Effector CD4-positive, alpha-beta T cell (primary cell): ENCODE measurements at places on chromosomes 6 and 20.

DNA sequence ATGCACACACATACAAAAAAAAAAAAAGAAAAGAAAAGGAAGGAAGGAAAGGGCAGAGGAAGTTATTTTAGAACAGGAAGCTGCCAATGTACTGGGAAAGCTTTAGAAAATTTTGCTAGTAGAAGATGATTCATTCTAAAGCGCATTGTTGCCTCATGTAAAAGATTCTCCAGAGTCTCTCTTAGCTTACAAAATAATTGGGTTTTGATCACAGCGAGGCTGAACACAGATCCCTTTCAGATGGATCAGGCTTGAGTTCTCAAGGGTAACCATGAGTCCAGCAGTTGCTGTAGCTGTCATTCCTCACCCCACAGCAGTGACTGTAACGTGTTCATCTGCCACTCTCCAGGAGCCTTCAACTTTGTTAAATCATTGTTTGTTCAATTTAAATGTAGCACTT lies 81.9 kb downstream of the PHACTR2 start:
- no peak for DNase-seq

DNA sequence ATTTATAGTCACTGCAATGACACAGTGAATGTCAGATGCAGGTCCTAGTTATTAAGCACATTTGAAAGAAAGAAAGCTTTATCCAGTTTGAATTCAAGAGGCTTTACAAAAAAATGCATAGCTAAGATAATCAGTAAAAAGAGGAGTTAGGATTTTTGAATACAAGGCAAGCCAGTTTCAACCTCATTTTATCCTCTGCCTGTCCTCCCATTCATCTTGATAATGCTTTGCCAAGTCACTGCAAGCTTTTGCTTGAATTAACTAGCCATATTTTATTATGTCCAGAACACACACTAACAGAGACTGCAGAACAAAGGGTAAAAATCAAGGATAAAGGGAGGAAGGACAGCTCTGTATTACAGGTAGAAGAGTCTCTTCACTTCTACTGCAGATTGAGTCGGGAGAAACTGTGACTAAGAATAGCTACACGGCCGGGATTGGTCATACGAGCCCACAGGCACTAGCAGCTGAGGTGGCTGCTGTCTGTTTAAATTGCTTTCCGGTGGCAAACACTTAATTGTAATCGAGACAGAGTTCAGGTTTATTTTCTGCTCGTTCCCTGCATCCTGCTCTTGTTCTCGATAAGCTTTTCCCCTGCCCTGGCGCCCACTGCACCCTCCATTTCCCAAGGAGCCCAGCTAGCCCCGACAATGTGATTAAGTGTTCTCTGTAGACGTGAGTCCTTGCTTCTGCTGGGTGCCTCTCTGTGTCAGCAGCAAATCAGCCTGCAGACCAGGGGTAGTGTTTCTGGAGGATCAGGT lies 30.5 kb upstream of the AKAP12 start:
- DNase-seq: no peak

GRCh38 chr6:51846531-51846930 lies 240.9 kb downstream of the PKHD1 start:
- DNase-seq: no peak

DNA sequence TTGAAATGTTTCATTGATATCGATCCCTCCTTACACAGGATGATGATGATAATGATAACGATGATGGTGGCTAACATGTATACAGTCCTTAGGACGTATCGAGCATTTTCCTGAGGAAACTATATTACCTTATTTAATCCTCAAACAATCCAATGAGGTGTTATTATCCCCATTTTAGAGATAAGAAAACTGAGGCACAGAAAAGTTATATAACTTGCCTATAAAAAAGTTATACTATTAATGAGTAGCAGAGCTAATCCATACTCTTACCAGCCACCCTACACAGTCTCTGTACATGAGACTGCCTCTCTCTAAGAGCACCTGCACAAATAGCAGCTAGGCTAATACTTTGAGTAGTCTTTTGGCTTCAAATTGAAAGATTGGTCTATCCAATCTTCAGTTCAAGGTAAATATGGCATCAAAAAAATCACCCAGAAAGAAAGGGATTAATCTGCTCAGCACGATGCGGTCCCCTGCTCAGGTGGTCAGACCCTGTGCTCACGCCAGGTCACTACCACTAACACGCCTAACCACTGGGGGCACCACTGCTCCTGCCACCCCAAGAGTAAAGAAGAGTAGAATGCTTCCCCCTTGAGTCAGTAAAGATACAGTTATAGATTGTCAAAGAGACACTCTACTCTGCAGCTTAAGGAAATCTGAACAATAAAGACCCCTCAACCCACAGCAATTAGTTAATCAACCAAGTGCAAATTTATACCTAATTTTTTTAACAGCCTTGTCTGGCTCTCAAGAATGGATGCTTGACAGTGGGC lies 15.0 kb downstream of the GABBR1 start:
- DNase-seq: no peak

- DNase-seq: no peak
These were observed 230.9 kb downstream of the FOXC1 start for GRCh38 chr6:1840491-1841121.

DNA sequence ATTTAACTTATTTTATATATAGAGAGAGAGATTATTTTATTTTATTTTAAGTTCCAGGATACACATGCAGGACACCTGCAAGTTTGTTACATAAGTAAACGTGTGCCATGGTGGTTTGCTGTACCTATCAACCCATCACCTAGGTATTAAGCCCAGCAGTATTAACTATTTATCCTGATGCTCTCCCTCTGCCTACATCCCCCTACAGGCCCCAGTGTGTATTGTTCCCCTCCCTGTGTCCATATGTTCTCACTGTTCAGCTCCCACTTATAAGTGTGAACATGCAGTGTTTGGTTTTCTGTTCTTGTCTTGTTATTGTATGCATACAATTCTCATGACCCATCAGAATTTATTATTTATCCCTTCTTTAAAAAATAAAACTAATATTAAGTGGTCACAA lies 34.6 kb downstream of the FKBP1C start:
- DNase-seq: no peak

DNA sequence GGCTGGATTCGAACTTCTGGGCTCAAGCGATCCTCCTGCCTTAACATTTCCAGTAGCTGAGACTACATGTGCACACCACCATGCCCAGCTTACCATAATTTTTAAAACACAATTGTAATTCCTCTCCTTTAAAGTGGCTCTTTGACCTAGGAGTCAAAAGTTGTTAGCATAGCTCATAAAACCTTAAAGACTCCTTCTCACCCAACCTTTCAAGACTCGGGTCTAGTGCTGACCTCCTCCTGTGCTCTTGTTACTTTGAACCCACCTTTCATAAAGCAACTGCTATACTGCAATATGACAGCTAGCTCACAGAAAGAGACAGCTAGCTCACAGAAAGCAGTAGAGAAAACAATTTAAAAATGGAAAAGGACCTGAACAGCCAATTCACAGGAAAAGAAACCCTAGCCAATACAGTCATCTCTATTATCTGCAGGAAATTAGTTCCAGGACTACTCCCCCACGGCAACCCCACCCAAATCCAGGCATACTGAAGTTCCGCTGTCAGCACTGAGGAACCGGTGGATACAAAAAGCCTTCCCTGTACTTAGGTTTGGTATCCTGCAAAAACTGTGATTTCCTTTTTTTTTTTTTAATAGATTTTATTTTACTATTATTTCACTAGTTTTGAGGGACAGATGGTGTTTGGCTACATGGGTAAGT lies 20.3 kb downstream of the SSR1 start:
- DNase-seq: no peak

GRCh38 chr6:108744244-108744972 lies 103.8 kb upstream of the ARMC2 start:
- no peak for DNase-seq

GRCh38 chr20:21707999-21708737 lies 2.7 kb downstream of the PAX1 start:
- DNase-seq: no peak

- DNase-seq: no peak
These were observed 60.3 kb downstream of the RSPO3 start for GRCh38 chr6:127178746-127179145.

DNA sequence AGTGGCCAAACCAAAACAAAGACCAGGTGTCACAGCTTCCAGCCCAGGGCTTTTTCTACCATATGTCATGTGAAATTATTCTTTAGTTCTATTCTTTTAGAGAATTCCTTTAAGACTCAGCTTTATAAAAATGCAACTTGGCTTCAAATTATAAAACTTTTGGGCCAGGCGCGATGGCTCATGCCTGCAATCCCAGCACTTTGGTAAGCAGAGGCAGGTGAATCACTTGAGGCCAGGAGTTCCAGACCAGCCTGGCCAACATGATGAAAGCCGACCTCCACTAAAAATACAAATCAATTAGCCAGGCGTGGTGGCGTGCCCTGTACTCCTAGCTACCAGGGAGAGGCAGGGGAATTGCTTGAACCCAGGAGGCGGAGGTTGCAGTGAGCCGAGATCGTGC lies 210.3 kb upstream of the ARG1 start:
- no peak for DNase-seq

- DNase-seq: no peak
These were observed 152.7 kb downstream of the LY86 start for GRCh38 chr6:6741264-6741663.

- DNase-seq: no peak
These were observed 65.0 kb downstream of the FAM120B start for GRCh38 chr6:170371588-170371987.

- no peak for DNase-seq
These were observed 29.7 kb downstream of the ERGIC3 start for GRCh38 chr20:35571555-35571954.

DNA sequence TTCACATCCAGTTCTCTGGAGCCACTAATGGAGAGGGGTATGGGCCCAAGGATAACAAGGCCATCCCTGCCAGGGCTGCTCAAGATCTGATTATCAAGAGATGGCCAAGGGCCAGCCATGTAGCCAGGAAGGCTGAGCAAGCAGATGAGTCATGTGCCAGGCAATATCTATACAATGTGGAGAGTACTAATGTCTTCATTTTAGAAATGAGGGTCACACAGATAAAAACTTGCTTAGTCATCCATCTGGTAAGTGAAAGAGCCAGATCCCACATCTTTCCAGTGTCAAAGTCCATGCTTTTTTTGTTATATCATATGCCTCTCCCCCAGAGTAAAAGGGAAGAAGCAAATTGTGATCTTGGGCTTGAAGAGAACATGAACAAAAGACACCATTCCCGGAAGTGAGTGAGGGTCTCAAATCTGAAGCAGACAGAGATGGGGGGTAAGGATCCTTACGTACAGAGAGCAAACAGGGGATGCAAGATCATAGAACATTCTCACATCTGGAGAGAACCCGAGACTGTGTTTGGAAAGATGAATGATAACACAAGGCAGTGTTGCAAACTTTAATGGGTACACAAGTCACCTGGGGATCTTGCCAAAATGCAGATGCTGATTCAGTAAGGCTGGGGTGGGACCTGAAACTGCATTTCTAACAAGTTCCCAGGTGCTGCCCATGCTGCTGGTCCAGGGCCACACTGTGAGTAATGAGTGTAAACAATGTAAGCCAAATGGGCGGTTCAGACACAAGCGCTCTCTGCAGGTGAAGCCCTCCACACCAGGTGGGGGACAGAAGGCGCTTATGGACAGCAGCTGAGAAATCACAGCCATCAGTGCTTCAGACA lies 20.0 kb upstream of the GSTA3 start:
- no peak for DNase-seq

DNA sequence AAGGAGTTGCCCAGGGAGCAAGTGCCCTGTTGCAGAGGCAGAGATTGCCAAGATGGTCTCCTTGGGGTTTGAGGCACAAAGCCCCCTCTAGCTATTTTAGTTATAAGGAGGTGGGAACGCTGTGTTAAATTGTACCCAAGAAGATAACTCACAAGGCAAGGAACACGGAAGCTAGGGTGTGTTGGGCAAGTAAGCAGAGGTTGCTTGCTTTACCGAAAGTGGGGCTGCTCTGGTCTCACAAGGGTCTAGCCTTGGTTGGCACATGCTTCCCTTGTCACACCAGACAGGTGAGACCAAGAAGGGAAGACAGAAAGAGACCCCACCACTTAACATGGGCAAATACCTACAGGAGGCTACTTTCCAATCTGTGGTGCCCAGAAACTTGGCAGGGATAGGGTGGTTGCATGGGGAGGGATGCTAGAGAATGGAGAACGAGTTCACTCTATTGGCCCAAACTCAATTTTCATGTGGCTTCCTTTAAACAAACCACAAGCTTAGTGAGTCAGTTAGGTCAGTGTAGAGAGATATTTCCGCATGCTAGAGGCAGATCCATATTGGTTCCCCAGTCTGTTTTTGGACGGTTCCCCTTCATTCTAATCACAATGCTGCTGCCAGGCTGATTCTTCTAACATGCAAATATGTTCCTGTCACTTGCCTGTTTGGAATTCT lies 42.4 kb downstream of the PLAGL1 start:
- no peak for DNase-seq

DNA sequence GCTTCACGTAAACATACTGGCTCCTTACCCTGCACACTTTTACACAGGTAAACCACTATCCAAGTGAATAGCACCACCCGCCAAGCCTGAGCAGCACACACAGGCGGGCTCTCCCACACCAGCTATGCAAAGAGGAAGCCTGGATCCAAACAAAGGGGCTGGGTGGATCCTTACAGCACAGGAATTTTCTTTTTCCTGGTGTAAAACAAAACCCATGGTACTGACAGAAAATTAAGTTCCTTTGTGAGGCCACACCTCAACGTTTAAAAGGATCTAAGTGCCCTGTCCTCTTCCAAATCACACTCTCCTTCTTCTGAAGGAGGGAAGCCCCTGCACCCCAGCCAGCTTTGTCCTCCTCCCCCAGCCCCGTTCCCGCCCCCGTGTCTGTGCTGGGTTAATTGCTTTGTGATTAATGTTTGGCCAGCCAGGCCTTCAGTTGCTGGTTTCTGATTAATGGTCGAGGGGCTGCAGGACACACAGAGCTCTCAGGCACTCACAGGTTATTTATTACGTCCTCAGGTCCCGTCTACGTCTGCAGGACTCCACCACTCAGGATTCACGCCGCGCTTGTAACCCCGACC lies 6.1 kb downstream of the DACT2 start:
- DNase-seq: no peak

GRCh38 chr6:141335477-141336273 lies 797.0 kb upstream of the GJE1 start:
- no peak for DNase-seq
